ENCODE measurements at places on chromosomes 12 and 14.

- no peak for DNase-seq
These were observed 318.1 kb downstream of the ZFP36L1 start for GRCh38 chr14:68474741-68475140.

- DNase-seq, result no peak
These were observed 70.9 kb downstream of the GPR135 start for GRCh38 chr14:59394268-59394667.

DNA sequence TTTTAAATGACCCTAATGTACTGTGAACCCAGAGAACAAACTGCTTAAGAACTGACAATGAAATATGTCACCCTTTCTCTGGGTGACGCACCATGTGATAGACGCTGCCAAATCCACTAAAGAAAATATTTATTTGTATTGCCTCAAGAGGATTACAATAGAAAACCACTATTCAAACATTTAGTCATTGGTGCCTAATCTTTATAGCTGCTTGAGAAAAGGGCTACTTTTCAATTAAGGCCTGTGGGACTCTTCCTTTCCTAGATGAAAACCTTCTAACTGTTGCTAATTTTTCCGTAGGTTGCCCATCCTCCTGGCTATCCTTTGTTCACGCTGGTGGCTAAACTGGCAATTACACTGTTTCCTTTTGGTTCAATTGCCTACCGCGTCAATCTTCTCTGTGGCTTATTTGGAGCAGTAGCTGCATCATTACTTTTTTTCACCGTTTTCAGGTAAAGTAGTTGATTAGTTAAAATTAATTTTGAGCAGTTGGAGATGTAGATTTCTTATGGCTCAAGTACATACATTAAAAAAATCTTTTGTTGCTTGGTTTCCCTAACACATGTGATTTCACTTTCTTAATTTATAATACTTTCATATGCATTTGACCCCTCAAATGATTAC is 6.0 kb downstream of the TMEM260 start:
- DNase-seq, result no peak

DNA sequence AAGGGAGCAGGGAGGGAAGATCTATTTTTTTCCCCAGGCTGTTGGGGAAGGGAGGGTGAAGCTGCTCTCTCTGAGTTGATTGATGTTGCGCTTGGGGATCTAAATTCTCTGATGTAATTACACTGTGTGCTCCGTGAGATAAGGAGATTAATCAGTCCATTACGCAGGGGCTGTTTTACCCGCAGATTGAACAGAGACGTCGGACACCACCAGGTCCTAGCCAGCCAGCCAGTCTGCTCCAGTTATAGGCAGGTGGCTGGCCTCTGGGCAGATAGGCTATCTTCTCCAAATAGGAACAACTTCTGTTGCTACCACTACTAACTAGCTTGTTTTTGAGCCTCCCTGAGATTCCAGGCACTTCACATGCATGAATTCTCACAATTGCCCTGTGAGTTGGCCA is 91.1 kb downstream of the SRRM4 start:
- no peak for DNase-seq

DNA sequence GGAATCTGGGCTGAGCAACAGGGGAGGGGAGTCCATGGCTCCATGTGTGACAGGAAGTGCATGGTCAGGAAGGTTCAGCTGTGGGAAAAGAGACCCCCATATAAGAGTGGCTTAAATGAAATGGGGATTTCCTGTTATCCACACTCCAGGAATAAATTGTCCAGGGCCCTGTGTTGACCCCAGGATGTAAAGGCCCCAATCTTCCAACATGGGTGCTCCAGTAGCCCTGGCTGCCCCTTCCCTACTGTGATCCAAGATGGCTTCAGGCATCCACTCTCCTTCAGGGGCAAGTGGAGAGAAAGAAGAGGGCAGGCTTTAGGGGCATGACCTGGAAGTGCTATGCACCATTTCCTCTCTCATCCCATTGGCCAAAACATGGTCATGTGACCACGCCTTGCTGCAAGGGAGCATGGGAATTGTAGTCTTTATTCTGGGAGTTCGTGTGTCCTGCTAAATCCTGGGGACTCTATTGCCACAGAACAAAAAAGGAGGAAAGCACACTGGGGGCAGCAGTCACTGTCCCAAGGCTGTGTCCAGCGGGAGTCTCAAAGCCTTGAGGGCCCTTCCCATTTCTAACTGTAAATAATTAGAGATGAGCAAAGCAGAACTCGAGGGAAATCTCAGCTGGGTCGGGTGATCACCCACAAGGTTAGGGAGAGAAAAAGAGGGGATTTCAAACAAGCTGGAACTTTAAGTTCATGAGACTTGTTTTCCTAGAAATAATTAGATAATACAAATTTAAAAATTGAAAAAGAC is 289.2 kb downstream of the ADGRD1 start:
- DNase-seq, result no peak

GRCh38 chr14:97164021-97164420 is 366.8 kb downstream of the VRK1 start:
- DNase-seq, result no peak

DNA sequence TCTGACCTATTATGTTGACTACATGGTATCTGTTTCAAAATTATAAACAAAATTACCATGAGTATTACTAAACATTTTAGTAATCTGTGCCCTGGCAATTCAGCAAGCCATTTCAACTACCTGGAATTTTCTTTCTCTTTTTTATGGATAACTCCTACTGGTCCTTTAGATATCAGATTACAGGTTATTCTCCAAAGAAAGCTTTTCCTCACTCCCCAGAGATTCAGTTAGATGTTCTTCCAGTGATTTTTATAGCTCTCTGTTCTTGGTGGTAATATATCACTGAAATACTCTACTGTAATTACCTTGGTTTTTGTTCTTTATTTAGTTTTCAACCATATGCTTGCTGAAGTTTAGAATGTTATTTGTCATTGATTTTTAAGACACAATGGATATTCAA is 930.2 kb upstream of the FOXG1 start:
- no peak for DNase-seq

Data from NCI-H1092 (cell line).